Activated T-helper 1 cell treated with anti-CD3 and anti-CD28 coated beads, Interleukin-12 subunit alpha, Interleukin-12 subunit beta, Interleukin-2, Interleukin-4 antibody, amounts not matched to agents 30 ng/mL and 10 ng/mL and 1 ng/mL, durations not matched to agents 14 hours and 24 hours and 36 hours (primary cell): ENCODE measurements at places on chromosomes 16 and 17.

DNA sequence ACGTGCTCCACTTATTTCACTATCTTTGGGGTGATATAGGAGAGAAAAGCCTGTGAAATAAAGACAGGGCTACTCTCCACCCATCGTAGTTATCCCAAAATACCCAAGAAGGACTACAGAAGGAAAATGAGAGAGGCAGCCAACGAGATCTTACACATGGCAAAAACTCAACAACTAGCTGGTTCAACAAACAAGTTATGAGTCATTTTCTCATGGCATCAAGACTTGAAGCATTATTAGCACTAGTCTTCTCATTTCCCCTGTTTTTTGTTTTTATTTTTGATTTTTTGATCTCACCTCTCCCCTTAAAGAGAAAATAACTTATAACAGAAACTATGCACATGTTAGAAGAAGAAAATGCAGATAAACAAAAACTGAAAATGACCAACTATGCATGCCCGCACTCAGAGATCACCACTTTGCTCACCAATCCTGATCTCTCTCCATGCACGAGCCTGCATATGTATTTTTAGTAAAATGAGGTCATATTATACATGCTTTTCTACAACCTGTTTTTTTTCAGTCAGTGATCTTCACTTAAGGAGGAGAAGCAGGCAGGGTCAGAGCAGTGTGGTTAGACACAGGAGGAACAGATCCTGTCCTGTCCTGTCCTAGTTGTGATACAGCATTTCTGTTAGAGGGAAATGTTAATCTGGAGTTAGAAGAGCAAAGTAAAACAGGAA is 22.8 kb downstream of the FAM117A start:
- H3K27me3 ChIP-seq = no peaks in the 10 kb centered on the region
- peak overlapping the region; percentile 80 for H3K4me3 ChIP-seq
- no peak for DNase-seq
- peaks cover 85% of the 10 kb centered on the region for H3K4me1 ChIP-seq

DNA sequence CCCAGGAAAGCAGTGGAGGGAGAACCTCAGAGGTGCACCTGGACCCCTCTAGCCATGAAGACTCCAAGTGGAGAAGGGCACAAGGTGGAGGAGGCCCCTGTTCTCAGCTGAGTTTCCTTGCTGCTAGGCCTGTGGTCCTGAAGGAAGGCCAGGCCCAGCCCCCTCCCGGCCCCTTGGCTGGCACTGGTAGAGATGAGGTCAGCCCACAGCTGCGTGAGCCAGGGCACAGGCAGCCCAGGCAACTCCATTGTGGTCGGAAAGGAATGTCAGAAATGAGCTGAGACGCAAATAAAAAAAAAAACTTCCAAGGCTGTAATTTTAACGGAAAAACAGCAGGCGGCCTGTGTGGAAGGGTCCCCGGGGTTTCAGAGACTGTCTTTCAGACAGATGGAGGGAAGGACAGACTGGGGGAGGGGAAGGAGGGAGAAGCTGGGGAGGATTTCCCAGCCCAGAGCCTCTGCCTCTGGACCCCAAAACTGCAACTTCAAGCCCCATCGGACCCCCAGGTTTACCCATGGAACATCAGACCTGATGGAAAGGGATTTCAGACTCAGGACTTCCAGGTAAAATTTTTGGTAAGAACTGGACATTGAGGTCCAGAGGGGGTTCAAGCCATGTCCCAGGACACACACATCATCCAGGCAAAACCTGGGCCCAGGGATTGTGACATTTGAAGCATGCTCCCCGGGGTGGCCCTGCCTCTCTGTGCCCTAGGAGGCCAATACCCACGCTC is 25.6 kb upstream of the MRPS23 start:
- H3K4me1 ChIP-seq = peaks cover 14% of the 10 kb centered on the region
- no peaks in the 10 kb centered on the region for H3K36me3 ChIP-seq
- H3K27me3 ChIP-seq = peaks cover 24% of the 10 kb centered on the region

DNA sequence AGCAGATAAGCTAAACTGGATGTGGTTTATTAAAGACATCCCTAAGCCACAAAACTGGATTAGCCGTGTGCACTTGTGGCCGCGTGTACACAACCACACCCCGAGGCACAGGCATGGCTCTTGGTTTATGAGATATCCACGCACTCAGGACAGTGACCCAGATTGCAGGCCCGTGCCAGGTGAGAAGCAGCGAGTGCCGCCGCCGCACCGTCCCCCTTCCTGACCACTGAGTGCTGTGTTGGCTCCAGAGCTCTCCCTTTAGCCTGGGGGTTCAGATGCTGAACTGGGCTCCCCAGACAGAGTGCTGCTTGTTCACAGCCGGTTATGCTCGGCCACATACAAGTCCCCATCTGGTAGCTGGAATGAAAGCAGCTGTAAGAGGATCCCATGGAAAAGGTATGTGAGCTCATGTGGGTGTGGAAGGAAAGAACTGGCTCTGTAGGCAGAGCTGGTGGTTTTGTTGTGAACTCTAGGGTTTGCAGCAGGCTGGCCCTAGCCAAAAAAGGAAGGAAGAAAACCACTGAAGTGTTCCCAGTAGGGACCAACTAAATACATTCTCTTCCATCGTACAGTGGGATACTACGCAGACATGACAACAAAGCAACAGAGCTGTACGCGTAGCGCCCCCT is 29.5 kb downstream of the KNOP1 start:
- H3K36me3 ChIP-seq = peaks cover 27% of the 10 kb centered on the region
- no peaks in the 10 kb centered on the region for H3K27me3 ChIP-seq
- no peak for DNase-seq
- peaks cover 14% of the 10 kb centered on the region for H3K4me1 ChIP-seq

- H3K27me3 ChIP-seq = no peaks in the 10 kb centered on the region
- no peaks in the 10 kb centered on the region for H3K36me3 ChIP-seq
- no peaks in the 10 kb centered on the region for H3K4me1 ChIP-seq
- H3K4me3 ChIP-seq = no peak overlapping the region
- DNase-seq = no peak
Measured at GRCh38 chr17:31061678-31062077, 33.1 kb upstream of the NF1 start.

- H3K27ac ChIP-seq = no peak overlapping the region
- peaks cover 2% of the 10 kb centered on the region for H3K27me3 ChIP-seq
- H3K4me1 ChIP-seq = peaks cover 43% of the 10 kb centered on the region
- peaks cover 34% of the 10 kb centered on the region for H3K36me3 ChIP-seq
- no peak overlapping the region for H3K4me3 ChIP-seq
Measured at GRCh38 chr16:25260416-25260815, 2.8 kb upstream of the ZKSCAN2 start.

DNA sequence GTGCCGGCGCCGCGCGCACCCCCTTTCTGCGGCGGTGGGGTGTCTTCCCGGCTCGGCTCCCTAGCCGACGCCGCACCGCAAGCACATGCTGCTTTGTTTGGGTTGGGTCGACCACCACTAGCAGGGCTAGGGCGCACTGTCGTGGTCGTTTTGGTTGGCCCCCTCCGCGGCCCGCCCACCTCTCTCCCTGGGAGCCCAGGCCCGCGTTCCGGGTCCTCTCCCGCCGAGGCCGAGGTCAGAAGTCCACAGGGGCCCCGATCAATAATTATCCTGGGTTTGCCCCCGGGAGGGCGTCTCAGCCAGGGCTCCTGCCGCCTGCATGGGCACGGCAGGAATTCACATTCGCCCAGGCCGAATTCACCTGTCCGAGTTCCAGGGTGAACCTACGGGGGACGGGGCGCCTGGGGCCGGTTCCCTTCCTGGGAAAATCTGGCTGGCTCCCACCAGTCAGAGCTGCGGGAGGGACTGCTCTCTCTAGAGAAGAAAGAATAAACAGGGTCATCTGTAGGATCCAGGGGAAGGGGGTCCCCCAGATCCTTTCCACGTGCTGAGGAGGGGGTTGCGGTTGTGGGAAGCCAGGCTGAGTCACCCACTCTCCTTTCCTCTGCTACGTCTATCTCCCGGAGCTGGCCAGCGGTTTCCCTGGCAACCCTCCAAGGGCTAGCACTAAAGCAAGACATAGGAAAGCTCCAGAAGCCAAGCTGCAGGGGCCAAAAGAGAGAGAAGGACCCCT is 584 bp upstream of the STAT5B start:
- H3K4me3 ChIP-seq = peak overlapping the region; percentile 88
- no peaks in the 10 kb centered on the region for H3K27me3 ChIP-seq
- H3K4me1 ChIP-seq = peaks cover 43% of the 10 kb centered on the region
- DNase-seq = no peak
- peaks cover 36% of the 10 kb centered on the region for H3K36me3 ChIP-seq
- H3K27ac ChIP-seq = peak overlapping the region; percentile 94

DNA sequence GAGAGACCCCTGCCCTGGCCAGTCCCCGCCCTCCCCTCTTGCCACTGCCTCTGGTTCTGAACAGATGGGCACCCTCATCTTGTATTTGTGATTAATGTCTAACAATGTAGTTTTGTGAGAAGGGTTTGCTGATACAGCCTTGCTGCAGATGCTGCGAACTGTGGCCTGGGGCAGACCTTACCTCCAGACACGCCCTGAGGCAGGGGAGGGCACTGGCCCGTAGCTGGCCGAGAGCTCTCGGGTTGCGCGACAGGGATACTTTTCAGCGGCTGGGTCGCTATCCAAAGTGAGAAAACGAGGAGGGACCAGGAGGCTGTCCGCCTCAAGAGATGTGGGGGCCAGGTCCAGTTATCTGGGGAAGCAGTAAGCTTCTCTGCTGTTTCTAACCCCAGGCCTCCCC is 21.9 kb downstream of the STH start:
- no peak overlapping the region for H3K27ac ChIP-seq
- H3K36me3 ChIP-seq = peaks cover 10% of the 10 kb centered on the region
- H3K27me3 ChIP-seq = no peaks in the 10 kb centered on the region
- DNase-seq = no peak

DNA sequence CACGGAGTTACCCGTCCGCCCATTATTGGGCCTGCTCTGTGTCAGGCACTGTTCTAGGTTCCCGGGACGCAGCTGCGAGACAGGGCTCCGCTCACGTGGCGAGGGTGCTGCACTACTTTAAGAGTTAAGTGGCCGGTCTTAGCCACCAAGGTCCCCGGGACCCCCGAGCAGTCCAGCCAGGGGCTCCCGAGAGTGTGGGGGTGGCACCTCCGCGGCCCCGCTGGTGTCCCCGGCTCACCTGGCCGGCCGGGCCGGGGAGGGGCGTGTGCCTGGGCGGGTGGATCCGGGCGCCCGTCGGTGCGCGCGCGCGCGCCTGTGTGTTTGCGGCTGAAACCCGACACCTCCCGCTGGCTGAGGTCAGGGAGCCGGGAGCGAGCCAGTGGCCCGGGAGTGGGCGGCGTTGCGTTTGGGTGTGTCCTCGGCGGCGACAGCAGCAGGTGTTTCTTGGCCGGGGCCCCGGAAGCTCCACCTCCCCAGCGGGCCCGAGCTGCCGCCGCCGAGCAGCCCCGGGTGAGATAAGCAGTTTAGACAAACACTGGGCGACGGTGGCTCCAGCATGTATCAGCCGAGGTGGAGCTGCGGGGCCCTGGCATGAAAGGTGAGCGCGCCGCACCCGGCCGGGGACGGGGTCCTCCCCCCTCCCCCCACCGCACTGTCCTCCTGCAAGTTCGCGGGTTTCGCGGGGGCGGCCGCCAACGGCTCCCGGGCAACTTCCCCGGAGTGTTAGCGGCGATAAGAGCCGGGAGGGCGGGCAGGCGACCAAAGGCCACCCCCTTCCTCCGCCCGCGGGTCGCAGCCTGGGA is at the start of gene GSE1:
TSS of gene GSE1 (plus strand) at position 522 of the 803 bp plus-strand sequence. CDS start at position 592, 70 bp downstream.
- peaks cover 38% of the 10 kb centered on the region for H3K4me1 ChIP-seq
- H3K36me3 ChIP-seq = no peaks in the 10 kb centered on the region
- peaks cover 21% of the 10 kb centered on the region for H3K27me3 ChIP-seq
- no peak within 1 kb of the TSS for H3K27ac ChIP-seq

GRCh38 chr16:7343243-7343642 is 10.6 kb downstream of the RBFOX1 start:
- DNase-seq = no peak
- H3K4me1 ChIP-seq = no peaks in the 10 kb centered on the region
- H3K27me3 ChIP-seq = no peaks in the 10 kb centered on the region
- H3K27ac ChIP-seq = no peak overlapping the region
- no peaks in the 10 kb centered on the region for H3K36me3 ChIP-seq

- H3K27me3 ChIP-seq = peaks cover 1% of the 10 kb centered on the region
- H3K27ac ChIP-seq = no peak overlapping the region
- DNase-seq = no peak
- peaks cover 50% of the 10 kb centered on the region for H3K4me1 ChIP-seq
Measured at GRCh38 chr17:80724775-80725266, 180.2 kb downstream of the RPTOR start.

- H3K36me3 ChIP-seq = no peaks in the 10 kb centered on the region
- no peaks in the 10 kb centered on the region for H3K4me1 ChIP-seq
- no peak overlapping the region for H3K4me3 ChIP-seq
- DNase-seq = no peak
Measured at GRCh38 chr17:71585540-71585939, 535.3 kb upstream of the SOX9 start.

DNA sequence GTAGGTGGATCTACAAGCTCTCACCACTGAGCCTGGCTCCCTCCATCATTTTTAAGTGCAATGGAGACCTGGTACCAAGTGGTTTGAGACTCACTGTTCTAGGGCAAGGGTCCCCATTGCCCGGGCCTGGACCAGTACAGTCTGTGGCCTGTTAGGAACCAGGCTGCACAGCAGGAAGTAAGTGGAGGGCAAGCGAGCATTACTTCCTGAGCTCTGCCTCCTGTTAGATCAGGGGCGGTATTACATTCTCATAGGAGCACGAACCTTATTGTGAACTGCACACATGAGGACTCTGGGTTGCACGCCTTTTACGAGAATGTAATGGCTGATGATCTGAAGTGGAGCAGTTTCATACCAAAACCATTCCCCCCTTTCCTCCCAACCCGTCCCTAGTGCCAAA is 6.8 kb upstream of the ZNF594 start:
- H3K4me1 ChIP-seq = no peaks in the 10 kb centered on the region
- H3K27ac ChIP-seq = no peak overlapping the region
- H3K36me3 ChIP-seq = no peaks in the 10 kb centered on the region
- DNase-seq = no peak

- peak; percentile 24 for DNase-seq
- no peaks in the 10 kb centered on the region for H3K36me3 ChIP-seq
- no peak overlapping the region for H3K4me3 ChIP-seq
- no peaks in the 10 kb centered on the region for H3K4me1 ChIP-seq
Measured at GRCh38 chr16:19179546-19180490, 11.8 kb downstream of the SYT17 start.

DNA sequence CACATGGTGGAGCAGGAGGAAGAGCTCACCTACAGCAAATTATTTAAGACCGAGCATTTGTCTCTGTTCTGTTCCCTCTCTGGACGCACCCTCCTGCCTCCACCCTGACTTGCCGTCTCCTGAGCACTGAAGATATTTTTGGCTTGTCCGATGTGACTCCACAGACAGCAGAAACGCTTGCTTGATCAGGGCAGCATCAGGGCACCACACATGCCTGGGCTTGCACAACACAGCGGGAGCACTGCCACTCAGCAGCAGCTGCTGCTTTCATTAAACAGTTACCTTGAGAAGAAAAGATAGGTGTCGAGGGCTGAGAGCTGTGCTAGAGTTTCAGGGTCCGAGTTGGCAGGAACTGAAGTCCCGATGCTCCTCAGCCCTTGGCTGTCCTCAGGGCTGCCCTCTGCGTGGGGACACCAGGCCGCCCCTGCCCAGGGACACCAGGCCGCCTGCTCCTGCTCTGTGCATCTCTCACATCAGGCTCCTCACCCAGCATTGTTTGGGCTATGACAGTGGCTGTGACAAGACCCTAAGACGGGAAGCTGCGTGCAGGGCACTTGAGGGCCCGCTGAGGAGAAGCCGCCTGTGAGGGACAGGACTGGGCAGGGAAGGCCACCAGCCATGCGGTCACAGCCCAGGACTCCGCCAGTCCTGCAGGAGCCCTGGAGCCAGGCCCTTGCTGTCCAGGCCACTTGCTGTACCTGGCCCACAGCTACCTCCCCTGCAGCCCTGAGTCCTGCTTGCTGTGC is 21.3 kb upstream of the CDH15 start:
- no peak overlapping the region for H3K4me3 ChIP-seq
- no peak overlapping the region for H3K27ac ChIP-seq
- H3K36me3 ChIP-seq = peaks cover 35% of the 10 kb centered on the region
- no peaks in the 10 kb centered on the region for H3K27me3 ChIP-seq
- no peak for DNase-seq

GRCh38 chr16:19735074-19735867 is 17.2 kb downstream of the IQCK start:
- H3K4me3 ChIP-seq = no peak overlapping the region
- H3K27me3 ChIP-seq = peaks cover 5% of the 10 kb centered on the region
- H3K36me3 ChIP-seq = no peaks in the 10 kb centered on the region
- H3K4me1 ChIP-seq = no peaks in the 10 kb centered on the region
